ENCODE measurements at places on chromosomes 5 and 9.

- peak; percentile 27 for DNase-seq
Observed at GRCh38 chr5:33299621-33300208, 141.1 kb upstream of the TARS1 start.

GRCh38 chr9:92439921-92440750 is 15.9 kb upstream of the OMD start:
- no peak for DNase-seq

DNA sequence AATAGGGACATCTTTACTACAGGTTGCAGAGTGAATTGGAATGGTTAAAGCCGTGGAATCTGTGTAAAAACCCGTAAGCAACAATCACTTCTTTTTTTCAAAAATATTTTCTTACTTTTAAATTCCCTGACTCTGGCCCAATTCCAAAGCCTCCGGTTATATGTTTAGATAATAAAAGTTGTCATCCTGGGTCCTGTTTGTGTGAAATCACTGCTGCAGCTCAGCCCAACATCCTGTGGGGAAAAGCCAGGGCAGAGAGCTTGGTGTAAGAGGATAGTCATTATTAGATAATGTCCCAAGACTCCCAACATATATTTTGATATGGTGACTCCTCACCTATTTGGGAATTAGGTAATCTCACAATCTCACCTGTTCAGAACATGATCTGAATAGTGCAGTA is 586.0 kb upstream of the BRINP1 start:
- no peak for DNase-seq

DNA sequence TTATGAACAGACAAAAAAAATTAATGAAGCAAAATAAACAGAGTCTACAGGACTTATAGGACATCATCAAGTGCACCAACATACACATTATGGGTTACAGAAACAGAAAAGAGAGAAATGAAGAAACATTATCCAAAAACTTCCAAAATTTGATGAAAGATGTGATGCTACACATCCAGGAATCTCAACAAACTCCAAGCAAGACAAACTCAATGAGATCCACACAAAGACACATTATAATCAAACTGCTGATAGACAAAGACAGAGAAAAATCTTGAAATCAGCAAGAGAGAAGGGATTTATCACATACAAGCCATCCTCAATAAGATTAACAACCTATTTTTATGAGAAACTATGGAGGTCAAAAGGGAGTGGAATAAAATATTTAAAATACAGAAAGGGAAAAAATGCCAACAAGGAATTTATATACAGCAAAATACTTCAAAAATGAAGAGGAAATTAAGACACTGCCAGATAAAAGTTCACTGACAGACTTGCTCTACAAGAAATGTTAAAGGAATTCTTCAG is 101.0 kb downstream of the NR2F1-AS1 start:
- DNase-seq, result no peak

DNA sequence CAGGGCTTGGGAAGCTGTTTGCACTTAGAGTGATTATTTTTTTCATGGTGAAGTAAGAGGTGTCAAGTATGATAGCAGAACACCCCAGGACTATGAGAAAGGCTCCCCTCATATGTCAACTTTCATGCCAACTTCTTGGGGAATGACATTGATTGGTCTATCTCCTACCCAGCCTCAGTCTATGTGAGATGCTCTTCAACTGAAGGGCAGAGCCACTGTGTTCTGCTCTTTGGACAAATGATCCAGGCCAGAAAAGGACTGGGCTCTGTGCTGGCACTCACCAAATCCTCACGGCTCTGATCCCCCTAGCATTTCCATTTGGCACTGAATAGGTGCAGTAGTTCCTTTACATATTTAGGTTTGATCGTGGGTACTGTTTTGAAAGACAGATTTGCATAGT is 151.1 kb downstream of the DMRT2 start:
- no peak for DNase-seq

- no peak for DNase-seq
Observed at GRCh38 chr5:17852740-17853139, 218.5 kb downstream of the TAF11L14 start.

- no peak for DNase-seq
Observed at GRCh38 chr5:94856257-94856800, 237.9 kb downstream of the SLF1 start.

DNA sequence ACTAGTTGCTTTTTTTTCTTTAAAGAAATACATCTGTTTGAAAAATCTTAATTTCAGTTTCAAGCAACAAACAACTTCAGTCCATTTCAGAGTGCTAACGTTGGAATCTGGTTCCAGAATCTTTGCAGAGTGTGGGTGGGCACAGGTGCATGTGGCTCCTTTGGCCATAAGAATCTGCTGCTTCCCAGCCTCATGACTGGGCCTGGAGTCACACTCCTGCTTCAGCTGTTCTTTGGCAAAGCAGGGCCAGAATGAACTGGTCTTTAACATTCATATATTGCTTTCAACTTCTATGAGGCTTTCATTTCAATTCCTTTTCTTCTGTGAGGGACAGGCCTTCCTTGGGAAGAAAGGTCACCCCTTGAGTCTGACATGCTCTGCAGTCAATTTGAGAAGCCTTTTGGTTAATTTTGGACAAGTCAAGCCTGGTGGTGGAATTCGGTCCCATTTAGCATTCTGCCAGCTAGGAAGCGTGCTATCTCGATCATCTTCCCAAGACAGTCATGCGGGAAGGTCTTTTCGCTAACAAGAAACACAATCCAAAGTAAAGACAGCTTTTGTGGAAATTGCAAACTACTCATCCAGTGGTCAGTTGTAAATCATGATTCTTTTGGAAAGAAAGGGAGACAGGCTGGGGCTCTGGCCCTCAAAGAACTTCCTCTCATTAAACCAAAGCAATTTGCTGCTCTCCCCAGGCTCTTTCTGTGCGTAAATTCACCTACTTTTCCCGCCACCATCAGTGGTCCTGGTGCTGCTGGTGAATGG is 55.2 kb downstream of the SLC1A3 start:
- DNase-seq, result no peak

DNA sequence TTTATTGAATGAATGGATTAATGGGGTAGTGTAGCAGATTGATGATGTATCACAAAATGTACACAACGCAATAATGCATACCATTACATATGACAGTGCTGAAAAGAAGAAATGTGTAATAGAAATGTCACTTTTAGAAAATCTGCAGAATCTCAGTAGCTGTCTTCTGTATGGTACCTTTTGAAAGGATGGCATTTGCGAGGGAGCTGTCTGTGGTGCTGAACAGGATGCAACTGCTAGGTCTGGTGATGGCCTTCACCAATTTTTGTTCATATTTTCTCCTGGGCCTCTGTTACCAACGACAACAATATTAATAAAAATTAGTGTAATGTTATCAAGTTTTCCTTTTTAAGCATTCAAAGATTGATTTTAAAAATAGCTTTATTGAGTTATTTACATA is 36.2 kb upstream of the OTULIN start:
- peak; percentile 67 for DNase-seq

- no peak for DNase-seq
Observed at GRCh38 chr5:40401284-40402006, 278.3 kb upstream of the PTGER4 start.

- peak; percentile 85 for DNase-seq
Observed at GRCh38 chr5:119452373-119453039, at the start of gene HSD17B4. Gene HSD17B4, plus strand, starts transcription at chr5:119452497. Its CDS starts 79 bp downstream, at chr5:119452576.

- no peak for DNase-seq
Observed at GRCh38 chr5:83406906-83407305, 64.6 kb upstream of the VCAN start.

GRCh38 chr5:98482321-98483300 is 290.9 kb upstream of the RGMB start:
- DNase-seq, result no peak

DNA sequence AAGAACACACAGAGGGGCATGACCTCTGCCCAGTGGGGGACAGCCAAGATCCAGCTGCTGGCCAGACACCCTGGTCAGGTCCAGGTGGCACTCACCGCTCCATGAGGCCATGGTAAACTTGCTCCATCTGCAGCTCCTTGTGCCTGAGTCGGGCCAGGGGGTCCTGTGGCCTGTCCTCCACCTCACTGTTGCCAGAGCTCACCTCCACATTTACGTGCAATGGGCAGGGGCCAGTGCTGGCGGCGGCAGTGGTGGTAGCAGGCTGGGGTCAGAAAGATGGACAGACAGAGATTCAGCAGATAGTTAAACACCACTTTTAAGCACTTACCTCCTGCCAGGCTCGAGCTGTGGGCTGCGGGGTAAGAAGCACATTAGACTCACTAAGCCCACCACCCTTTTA is 28.0 kb downstream of the AKNA start:
- no peak for DNase-seq

- DNase-seq, result no peak
Observed at GRCh38 chr9:545480-545879, 296.0 kb upstream of the DMRT1 start.

All from NAMALWA (cell line).